MV-4-11 (cell line): ENCODE measurements at places on chromosomes 4 and X.
A peak's percentile ranks its signal among the peaks of the same experiment; 100 is the strongest.

GRCh38 chrX:150240643-150240970 lies 122.5 kb upstream of the MAMLD1 start:
- DNase-seq = no peak

DNA sequence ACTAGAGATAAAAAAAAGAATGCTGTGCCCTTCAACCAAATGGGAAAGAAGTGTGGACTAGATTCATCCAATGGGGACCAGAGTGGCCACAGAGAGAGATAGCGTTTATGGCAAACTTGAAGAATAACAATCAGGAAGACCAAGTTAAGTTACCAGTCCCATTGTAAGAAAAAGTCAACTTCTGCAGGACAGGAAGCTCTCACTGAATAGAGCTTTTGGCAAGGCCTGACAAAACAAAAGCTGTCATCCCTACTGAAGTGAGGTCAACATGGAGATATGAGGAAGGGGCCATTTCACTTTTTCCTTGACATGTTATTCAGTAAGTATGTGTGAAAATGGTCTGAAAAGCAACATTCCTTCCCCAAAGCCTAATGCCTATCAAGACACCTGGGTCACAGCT lies 111.8 kb upstream of the KLHL13 start:
- DNase-seq = no peak

DNA sequence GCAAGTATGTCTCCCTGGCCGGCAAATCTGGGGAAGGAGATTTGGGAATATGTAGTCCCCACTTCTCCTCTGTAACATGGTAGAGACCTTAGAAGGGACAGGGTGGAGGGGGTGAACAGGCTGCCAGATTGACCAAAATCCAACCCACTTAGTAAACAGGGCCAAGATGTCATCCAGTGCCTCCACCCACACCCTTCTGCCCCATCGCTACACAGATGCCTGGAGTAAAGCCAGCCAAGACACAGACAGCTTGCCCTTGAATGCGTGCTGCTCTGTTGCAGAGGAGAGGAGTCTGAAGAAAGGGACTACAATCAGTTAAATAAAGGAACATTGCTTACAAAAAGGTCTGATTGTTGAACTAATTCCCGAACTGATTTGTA lies 160.1 kb upstream of the LDB2 start:
- DNase-seq = no peak

GRCh38 chr4:158609116-158609515 lies 62.6 kb downstream of the C4orf46 start:
- no peak for DNase-seq

- DNase-seq = no peak
Measured at GRCh38 chr4:7170012-7170411, 22.3 kb upstream of the SORCS2 start.

GRCh38 chr4:985123-985830 lies 1.6 kb upstream of the IDUA start:
- peak; percentile 44 for DNase-seq

DNA sequence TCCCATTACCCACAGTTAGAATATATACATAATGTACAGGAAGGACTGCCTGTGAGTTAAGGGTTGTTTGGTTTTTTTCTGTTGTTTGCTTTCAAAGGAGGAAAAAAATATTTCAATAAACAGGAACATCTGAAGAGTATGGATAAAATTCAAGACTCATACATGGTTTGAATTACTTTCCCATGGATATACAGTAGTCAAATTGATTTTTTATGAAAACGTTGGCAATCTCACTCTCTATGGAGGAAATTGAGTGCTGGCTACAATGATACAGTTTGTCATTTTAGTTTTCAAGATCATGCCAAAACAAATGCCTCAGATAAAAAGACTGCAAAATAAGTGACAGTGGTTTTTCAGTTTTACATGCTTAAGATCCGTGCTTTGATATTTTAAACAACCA lies 116.6 kb downstream of the SH3RF1 start:
- no peak for DNase-seq

GRCh38 chrX:117510453-117510852 lies 606.2 kb downstream of the KLHL13 start:
- no peak for DNase-seq

DNA sequence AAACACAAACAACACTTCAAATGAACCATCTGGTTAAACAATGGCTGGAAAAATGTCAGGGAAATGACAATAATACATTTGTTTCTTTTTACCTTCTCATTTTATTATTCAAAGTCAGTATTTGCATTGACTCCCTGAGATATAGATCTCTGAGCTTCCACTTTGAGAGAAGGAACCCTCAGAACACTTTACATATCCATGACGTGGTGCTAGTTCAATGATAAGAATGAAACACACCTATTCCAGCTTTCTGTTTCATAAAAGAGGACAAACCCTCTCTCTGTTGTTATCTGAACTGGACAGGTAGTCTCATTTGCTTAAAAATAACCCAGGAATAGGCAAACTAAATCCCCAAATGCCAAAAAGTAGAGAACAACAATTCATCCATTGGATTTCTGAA lies 65.3 kb upstream of the CCSER1 start:
- no peak for DNase-seq

DNA sequence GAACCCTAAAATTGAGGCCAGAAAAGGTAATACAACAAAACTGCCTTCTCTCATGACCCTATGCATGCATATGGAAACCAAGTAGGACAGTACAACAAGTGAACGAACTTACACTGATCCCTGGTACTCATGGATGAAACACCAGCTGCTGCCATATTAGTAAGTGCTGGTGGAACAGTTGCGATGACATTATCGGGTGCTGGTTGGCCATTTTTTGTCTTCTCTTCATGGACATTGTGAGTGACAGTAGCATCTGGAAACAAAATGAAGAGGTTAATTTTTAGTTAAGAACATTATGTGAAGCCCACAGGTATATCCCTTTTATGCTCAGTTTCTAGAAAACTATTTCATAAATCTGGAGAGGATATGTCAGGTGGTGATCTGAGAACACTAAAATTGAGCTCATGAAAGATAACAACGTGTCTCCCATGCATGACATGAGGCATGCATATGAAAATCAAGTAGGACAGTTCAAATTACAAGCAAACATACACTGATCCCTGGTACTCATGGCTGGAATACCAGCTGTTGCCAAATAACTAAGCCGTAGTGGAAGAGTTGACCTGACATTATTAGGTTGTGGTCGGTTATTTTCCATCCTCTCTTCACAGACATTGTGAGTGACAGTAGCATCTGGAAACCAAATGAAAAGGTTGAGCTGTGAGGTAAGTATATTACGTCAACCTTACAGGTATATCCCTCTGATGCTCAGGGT lies 74.2 kb upstream of the CT45A1 start:
- DNase-seq = no peak

DNA sequence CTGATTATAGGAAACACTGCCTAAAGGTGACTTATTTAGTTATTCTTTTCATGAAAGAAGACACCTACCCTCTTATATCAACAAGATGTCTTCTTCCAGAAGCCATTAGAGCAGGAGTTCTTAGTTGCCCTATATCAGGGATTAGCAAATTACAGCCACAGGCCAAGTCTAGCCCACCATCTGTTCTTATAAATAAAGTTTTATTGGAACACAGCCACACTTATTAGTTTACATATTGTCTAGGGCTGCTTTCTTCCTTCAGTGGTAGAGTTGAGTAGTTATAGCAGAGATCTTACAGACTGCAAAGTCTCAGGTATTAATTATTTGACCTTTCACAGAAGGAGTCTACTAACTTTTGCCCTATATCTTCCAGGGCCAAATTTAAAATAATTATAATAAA lies 157.2 kb upstream of the NOCT start:
- DNase-seq = no peak

- DNase-seq = no peak
Measured at GRCh38 chr4:168630445-168631187, 133.8 kb downstream of the PALLD start.

DNA sequence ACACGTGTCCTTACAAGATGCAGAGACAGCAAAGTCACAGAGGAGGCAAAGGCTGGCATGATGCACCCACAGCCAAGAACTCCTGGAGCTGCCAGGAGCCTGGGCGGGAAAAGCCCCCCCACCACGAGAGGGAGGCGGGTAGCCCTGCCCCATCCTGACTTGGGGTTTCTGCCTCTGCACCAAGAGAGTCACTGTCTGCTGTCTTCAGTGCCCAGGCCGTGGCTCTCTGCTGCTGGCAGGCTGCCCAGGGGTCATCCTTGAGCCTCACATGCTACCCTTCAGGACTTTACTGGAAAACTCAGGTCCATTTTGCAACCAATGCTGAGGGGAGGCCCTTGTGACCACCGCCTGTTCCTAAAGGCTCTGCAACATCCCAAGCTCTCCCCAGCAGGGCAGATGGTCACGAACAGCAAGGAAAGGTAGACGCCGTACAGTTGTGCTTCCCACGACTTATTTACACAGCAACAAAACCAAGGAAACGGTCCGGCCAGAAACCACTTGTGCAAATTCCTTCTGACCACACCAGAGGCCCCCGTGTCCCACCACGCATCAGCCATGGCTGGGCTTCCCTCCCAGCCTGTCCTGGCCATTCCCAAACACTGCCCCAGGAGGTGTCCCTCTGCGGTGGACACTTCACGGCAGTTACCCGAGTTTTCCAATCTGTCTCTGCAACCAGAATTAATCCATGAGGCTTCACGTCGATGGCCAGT lies 56.9 kb downstream of the ACOX3 start:
- DNase-seq = no peak

GRCh38 chr4:36189511-36190226 lies 54.6 kb downstream of the ARAP2 start:
- DNase-seq = peak; percentile 48

DNA sequence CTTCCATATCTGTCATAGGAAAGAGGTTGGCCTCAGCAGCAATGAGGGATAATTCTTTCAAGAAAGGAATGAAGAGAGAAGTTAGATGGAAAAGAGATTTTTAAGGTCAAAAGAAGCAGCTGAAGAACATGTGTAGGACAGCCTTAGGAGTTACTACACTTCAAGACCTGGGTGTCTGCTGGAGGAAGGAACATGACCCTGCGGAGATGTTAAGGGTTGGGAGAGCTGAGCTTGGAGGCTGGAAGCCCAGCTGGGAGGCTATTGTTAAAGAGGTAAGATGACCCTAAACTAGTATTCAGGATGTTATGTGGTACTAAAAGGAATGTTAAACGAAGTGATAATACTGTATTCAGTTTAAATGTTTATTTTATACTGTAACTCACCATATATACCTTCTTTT lies 15.0 kb downstream of the HADH start:
- DNase-seq = no peak

- no peak for DNase-seq
Measured at GRCh38 chrX:155873188-155873587, 8.0 kb upstream of the VAMP7 start.

DNA sequence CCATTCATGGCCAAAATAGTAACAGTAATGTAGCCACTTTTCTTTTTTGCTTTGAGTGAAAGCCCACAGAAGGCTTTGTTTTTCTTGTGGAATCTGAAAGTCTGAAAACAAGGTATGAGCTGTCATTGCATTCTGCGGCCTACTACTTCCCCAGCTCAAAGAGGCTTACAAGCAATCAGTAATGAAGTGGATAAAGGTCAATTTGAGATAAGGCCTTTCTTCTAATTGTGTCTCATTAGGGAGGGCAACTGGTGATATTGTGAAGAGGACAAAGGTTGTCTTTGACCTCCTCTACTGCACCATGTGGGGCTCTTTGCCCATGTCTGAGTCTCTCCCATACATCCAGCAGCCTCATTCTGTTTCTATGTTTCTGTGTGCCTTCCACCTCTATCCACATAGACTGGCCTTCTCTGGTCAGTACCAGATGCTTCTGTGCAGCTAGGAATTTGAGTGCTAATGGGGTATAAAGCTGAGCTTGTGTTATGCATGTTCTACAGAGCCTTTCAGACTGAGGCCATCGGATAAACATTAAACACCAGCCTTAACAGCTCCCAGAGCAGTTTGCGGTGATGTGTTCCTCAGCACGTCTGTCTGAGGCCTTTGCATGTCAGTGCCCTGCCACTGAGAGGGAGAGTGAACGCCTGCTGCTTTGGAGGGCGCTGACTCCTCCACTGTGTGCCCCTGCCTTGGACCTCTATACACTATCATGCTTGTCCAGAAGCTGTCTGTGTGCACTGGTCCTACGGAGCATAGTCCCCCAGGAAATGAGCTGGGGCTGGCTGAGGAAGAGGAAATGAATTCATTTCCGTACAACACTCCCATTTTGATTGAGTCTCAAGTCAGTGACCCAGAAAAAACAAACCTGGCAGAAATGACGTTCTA lies 80.2 kb downstream of the SH2D1A start:
- no peak for DNase-seq

GRCh38 chr4:7781993-7782392 lies 157.7 kb downstream of the AFAP1 start:
- no peak for DNase-seq

DNA sequence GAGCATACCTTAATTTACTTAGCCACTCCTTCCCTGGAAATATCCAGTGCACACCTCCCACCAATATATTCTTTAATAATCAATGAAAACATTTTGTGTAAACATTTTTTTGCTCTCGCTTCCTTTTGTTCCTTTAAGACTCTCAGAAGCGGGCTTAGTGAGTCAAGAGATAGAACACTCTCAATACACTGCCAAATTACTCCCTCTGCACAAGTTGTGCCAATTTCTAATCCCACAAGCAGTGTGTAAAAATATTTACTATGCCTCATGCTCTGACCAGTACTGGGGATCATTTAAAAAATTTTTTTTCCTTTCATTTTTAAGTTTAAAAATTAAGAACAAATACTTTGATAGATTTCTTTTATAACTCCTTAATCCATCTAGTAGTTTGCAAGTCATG lies 5.1 kb downstream of the MORF4L2 start:
- DNase-seq = no peak

GRCh38 chr4:23105759-23106370 lies 413.1 kb downstream of the GBA3 start:
- no peak for DNase-seq

DNA sequence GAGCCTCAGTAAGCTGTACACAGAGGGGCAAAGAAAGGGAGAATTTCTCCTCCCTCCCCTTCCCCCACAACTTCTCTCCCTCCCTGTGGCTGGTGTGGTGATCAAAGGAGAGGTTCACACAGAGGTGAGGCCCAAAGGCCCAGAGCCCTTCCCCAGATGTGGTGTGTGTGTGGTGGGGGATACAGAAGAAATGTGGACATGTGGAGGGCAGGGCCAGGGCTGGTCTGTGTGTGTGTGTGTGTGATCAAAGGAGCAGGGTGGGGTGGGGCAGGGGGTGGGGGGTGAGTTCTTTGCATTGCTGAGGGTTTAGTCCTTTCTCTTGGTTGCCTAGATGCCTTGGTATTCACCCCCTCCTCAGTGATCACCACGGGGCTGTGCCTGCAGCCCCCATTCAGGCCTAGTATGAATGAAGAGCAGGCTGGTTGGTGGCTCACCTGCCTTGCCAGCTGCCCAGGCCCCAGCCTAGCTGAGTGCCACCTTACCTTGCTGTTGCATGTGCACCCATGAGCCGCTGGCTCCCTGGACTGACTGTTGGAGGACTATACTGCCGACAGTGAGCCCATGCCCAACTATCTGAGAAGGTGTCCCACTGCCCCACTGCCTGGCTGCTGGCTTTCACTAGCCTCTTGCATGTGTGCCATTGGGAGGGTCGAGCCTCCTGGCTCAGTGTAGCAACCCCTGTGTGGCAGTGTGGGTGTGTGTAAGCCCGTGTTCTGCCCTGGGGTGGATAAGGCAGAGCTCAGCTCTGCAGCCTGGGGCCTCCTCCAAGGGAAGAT lies 101.9 kb downstream of the EFNB1 start:
- no peak for DNase-seq
